ENCODE measurements at places on chromosomes 13 and 19. TPM values are rescaled to one million over a fixed set of nuclear protein-coding genes. Genes with fewer than 3 reads are reported as not detected.

SPTBN4 gene
- 161 TPM for total RNA-seq

CEACAM7 gene
- total RNA-seq: not detected

TMPRSS9 gene
- 0.29 TPM for total RNA-seq

DCT gene
- 0.07 TPM for total RNA-seq

TPTE2 gene
- total RNA-seq: not detected

TEKTIP1 gene
- 2.5 TPM for total RNA-seq

MCF2L gene
- total RNA-seq: 83.0 TPM

CD177 gene
- not detected for total RNA-seq

ZNF546 gene
- total RNA-seq: 3.2 TPM

ACER1 gene
- not detected for total RNA-seq

F7 gene
- total RNA-seq: not detected

ZNF724 gene
- total RNA-seq: 14.6 TPM

WDFY2 gene
- 43.0 TPM for total RNA-seq

ZNF625 gene
- total RNA-seq: 25.1 TPM

NANOS3 gene
- total RNA-seq: not detected

KLK13 gene
- not detected for total RNA-seq

RNF113B gene
- total RNA-seq: not detected

CYSLTR2 gene
- total RNA-seq: 4.9 TPM

PRDX2 gene
- total RNA-seq: 671 TPM

ZNF766 gene
- 29.9 TPM for total RNA-seq
